ENCODE measurements at places on chromosomes 16 and 17.

GRCh38 chr17:34312080-34312479, 7.2 kb upstream of the CCL8 start:
- DNase-seq, result no peak

DNA sequence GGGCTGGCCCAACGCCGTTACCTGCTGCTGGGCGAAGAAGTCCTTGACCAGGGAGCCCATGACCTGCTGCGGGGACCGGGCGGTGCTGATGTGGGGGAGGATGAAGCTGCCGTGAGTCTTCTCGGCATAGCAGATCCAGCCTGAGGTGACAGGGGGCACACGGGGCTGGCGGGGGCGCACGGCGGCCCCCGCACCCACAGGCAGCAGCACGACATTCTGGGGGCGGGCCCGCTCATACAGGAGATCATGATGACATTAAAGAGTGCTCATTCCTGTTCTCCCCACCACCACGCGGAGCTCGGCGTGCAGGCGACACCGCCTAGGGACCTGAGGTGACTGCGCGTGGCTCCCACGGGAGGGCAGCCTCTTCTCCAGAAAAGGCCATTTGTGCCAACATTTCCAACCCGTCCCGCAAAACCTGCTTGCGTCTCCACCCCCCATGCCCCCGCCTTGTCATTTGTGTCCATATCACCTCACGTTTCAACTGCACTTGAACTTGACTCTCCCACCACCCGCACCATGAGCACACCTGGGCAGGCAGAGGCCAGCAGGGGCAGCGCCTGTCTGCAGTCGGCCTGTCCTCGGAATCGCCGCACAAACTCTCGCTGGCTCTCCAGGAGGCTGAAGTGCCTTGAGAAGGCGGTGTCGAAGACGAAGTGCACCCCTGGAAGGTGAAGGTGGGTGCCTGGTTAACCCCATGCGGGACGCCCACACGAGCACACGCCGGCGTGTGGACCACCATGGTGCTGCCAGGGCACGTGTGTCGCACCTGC, 6.4 kb downstream of the CIAO3 start:
- no peak for DNase-seq

GRCh38 chr17:51259564-51260236, at the start of gene MBTD1:
Gene MBTD1 (minus strand): TSS chr17:51260049. CDS start chr17:51225161, 34,888 bp downstream.
- DNase-seq, result peak; percentile 97

GRCh38 chr16:5873221-5873620, 775.6 kb upstream of the EEF2KMT start:
- DNase-seq, result no peak

DNA sequence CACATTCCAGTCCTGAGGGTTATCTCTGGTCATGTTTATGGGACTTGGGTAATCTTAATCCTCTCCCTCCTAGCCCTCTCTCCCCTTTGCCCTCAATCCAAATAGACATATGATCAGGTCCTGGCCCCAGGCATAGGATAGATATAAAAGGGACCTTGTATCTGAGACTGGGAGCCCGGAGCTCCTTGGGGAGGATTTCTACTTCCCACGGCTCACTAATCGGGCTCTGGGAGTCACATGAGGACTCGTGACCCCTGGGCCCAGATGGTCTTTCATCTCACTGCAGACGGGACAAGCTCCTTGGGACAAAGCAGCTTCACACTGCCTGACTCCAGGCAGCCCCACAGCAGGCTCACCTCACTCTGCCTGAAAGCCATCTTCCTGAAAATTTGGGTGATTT, 57.8 kb upstream of the LYRM9 start:
- no peak for DNase-seq
